ENCODE measurements at places on chromosomes 6 and 20.

- DNase-seq = no peak
These were observed 6.2 kb downstream of the ZNF337 start for GRCh38 chr20:25690427-25690826.

DNA sequence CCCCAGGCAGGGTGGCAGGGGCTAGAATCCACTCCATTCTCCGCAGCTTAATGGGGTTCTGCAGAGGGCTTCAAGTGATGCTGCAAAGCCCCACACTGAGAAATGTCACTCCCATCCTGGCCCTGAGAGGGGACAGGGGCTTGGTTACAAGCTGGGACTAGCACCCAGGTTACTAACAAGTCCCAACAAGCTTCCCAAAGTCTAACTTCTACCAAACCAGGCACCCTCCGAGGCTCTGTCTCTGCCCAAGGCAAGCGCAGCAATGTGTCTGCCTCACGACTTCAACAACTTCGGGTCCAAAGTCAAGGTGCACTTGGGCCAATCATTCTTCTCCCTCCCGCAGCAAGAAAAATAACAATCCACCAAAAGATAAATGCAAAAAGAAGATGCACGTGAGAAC, 45.6 kb downstream of the NFATC2 start:
- DNase-seq = no peak

GRCh38 chr6:21354805-21355238, 238.7 kb upstream of the SOX4 start:
- DNase-seq = no peak

GRCh38 chr6:33785778-33786177, 3.2 kb downstream of the LEMD2 start:
- no peak for DNase-seq

- DNase-seq = no peak
These were observed 474.0 kb downstream of the TFAP2B start for GRCh38 chr6:51292659-51293058.

GRCh38 chr6:148464319-148465010, 121.8 kb downstream of the SASH1 start:
- peak; percentile 79 for DNase-seq

DNA sequence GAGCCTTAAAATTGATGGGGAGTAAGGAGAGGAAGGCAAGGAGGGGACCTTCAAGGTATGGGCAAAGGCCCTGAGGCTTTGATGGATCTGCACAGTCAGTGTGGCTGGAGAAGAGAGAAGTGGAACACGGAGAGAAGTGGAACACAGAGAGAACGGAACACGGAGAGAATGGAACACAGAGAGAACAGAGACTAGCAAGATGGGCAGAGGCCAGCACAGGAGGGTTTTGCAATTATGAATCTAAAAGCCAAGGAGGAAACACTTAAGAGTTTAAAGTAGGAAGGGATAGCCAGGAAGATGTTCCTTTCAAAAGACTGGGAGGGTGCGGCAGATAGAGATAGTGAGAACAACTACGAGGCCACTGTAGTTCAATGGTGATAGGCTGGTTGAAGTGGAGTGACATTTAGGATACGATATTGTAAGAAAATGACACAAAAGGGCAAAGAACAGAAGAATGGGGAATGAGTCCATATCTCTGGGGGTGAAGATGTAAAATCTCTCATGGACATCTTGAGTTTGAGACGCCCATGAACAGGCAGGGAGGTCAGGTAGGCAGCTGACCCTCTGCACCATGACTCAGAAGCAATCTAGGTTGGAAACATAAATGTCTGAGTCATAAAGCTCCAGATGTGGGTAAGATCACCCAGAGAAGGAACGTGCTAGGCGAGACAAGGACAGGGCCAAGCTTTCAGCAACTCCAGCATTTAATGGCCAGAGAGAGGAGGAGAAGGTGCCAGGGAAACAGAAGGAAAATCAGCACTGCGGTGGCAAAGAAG, 25.4 kb downstream of the ZMYND8 start:
- DNase-seq = no peak

DNA sequence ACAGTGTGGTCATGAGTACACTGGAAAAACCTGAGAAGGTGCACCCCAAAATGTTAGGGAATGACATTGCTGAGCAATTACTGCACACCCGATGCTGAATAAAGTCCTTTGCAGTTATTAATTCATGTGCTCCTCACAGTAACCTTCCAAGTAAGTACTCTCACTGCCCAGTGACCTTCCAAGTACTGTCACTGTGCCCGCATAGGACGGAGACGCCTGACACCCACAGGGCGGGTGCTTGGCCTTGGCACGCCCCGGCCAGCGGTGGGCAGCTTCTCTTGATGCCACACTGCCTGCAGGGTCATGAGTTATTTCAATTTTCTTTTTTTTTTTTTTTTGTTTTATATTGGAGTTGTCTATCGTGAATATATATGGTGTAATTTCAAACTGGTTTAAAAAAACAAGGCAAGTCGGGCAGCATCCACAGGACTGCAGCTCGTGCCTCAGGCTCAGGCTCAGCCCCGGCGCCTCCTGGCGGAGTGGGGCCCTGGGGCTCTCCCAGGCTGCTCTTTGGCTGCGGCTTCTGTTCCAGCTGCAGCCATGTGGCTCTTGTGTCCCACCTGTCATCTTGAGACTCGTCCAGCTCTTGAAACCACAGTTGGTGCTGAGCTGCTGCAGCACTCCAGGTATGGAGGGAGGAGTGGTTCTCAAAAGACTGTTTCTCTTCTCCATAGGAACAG, 27.0 kb downstream of the PNLDC1 start:
- DNase-seq = peak; percentile 18

- no peak for DNase-seq
These were observed 16.3 kb upstream of the FAM8A1 start for GRCh38 chr6:17583811-17584210.

DNA sequence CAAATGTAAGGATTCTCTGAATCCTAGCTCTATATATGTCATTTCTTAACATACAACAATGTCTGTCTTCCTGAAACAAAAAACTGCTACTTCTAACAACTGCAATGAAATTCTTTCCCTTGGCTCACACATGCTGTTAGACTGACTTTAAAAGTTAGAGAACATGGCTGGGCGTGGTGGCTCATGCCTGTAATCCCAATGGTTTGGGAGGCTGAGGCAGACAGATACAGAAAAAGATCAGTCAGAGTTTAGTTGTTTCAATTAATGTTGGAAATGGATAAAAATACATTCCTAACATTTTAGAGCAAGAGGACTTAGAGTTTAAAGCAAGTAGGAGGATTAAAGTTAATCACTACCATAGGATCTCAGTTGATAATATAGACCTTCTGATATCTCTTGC, 28.7 kb upstream of the KIAA1586 start:
- DNase-seq = no peak

DNA sequence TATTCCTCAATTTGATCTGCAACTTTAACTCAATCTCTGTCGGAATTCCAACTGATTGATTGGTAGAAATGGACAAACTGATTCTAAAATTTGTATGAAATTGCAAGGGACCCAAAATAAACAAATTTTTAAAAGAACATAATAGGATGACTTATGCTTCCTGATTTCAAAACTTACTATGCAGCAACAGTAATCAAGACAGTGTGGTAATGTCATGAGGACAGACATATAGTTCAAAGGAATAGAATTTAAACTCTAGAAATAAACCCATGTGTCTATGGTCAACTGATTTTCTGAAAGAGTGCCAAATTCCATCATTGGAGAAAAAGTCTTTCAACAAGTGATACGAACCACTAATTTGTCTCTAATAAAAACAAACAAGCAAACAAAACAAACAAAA, 1320.1 kb upstream of the GJE1 start:
- no peak for DNase-seq

DNA sequence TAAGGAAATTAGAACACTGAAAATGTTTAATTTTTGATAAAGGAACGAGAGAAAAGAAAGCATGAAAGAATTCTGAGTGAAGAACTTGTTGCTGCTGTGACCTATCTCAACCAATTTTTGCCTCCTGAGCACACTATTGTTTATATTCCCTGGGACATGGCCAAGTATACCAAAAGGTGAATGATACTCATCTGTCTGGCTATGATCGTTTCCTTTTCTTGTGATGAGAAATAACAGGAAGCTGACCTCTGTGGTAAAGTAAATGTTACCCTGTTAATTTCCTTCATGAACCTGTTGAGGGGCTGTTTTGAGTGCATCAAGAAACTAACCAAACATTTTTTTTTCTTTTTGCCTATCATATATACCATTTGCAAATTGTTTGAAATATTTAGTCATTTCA, 69.1 kb downstream of the FIG4 start:
- no peak for DNase-seq

- peak; percentile 17 for DNase-seq
These were observed 3.8 kb downstream of the COL12A1 start for GRCh38 chr6:75201901-75202672.

GRCh38 chr6:18096423-18096822, 26.1 kb downstream of the NHLRC1 start:
- no peak for DNase-seq

- DNase-seq = no peak
These were observed 41.1 kb downstream of the SUN5 start for GRCh38 chr20:32963176-32963575.

Data from NCI-H82 (cell line).